ENCODE measurements at places on chromosomes 4 and X.

GRCh38 chr4:17230727-17231126, 281.2 kb downstream of the QDPR start:
- DNase-seq = no peak

- no peak for DNase-seq
Observed at GRCh38 chr4:176238157-176238610, 30.8 kb downstream of the ASB5 start.

GRCh38 chrX:41596596-41596995, 92.2 kb upstream of the GPR34 start:
- DNase-seq = no peak

DNA sequence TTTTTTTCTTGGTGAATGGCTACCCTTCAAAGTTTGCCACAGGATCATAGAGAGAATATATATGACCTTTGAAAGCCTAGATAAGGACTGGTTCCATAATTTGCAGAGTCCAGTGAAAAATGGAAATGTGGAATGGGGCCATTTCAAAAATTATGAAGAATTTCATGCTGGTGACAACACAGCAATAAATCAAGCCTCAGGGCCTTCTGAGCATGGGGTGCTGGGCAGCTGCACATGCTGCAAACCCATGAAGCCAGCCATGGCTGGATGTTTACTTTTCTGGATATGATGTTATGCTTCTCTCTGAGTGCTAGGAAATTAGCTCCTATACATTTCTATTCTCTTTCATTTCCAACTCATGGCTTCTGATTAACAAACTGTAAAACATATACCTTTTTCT, 16.0 kb upstream of the PLA2G12A start:
- DNase-seq = no peak

GRCh38 chr4:82988323-82988832, 22.2 kb downstream of the LIN54 start:
- no peak for DNase-seq

- DNase-seq = no peak
Observed at GRCh38 chrX:6363188-6363587, 134.5 kb upstream of the NLGN4X start.

GRCh38 chr4:1558205-1558604, 125.9 kb downstream of the FAM53A start:
- DNase-seq = no peak

DNA sequence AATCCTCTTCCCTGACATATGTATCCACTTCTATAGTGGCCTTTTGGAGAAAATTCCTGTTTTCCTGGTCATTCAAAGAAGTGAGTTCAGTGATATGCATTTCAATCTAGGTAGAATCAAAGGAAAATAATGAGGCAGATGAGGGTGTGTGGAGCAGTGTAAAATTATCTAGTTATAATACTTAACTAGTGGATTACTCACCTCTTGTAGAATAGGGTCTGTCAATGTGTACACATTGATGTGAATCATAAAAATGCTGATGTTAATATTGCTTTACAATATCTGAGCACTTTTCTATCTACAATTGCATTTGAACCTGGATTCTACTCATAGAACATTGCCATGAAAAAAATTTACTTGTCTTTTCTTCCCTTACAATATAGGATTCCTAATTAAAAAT, 293.5 kb downstream of the GBA3 start:
- no peak for DNase-seq

- no peak for DNase-seq
Observed at GRCh38 chr4:3481113-3481531, 18.0 kb downstream of the DOK7 start.

- DNase-seq = no peak
Observed at GRCh38 chr4:106707776-106708463, 328.2 kb downstream of the DKK2 start.

DNA sequence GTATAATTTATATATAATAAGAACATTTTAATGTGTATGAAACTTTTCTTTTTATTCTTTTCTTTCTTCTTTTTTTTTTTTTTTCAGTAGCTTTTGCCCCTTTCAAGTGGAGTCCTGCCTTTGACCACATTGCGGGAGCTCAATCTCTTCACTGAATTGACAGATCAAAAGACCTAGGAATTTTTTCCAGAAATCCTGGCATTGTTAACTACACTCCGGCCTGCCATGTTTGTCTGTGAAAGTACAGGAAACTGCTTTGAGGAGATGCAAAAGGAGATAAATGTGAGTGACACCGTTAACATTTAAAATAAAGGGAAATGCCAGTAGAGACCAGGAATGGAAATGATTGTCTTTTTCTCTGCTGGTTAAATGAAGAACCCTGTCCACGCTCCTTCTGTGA, 159.3 kb upstream of the VCX3A start:
- no peak for DNase-seq

DNA sequence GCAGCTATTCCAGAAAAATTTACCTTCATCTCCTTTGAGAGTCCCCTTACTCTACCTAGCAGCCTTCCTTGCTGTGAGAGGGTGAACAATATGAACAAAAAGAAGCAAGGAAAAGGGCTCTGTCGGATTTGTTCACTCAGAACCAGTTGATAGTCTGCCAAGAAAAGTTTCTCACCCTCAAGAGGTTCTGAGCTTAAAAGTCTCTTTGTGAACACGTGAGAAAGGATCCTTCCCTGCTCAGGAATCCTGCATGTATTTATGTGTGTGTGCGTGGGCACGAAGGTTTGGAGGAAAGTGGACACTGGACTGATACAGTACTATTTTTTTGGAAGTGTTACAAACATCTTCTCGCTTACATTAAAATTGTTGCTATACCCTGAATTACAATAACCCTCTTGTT, 178.6 kb upstream of the JADE1 start:
- no peak for DNase-seq

DNA sequence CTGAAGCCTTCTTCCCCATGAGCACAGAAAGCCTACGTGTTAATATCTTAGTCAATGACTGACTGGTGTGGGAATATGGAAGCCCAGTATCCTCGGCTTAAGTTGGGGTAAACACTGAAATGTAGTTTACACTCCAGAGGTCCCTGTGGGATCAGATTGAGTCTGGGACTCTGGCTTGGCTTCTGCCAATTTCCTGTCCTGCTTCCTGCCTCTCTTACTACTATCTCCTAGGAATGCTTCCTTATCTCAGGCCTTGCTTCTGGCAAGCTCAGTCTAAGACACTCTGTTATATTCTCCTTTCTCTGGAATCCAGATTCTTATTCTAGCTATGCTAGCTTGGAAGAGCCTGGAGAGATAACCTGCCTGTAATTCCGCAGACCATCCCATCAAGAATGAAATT, 174.0 kb upstream of the LDB2 start:
- DNase-seq = no peak

- DNase-seq = peak; percentile 59
Observed at GRCh38 chr4:83012200-83012686, 1.6 kb upstream of the LIN54 start.

DNA sequence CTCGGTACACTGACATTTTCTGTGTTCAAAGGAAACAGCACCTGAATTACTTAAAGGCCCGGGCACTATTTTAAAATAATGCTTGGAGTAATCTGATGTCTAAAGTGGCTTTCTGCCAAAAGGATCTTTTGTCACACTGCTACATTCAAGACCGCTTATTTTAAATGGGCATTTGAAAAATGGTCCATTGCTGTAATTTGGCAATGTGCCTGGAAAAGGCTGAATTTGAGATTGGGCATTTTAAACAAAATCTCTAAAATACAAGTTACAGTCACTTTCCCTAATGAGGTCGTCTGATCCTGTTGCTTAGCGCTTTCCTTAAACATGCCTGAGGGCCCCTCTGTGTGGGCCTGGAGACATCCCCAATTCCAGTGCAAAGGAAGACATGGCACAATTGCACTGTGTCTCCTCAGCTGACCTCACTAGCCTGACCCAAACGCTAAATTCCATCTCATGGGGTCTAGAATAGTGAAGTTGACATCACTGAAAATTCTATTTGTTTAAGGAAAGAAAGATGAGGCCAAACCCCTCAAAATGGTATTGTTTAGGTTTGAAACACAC, 214.2 kb downstream of the GPC3 start:
- DNase-seq = no peak

DNA sequence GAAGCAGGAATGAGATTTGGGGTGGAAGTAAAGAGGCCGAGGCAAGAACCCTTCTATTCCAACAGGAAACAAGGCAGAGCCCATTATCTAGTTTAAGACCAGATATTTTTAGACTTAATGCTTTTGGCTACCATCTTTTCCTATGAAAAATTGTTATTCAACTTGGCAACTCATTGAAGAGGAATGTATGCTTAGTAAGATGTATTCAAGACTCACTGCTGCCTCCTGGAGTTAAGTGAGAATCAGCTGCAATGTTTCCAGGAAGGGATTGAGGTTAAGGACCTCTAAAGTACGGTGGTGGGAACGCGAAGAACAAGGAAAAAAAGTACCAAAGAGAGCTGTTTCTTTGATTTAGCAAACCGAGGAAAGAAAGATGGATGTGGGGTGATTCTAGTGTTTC, 89.1 kb downstream of the RAPGEF2 start:
- no peak for DNase-seq

DNA sequence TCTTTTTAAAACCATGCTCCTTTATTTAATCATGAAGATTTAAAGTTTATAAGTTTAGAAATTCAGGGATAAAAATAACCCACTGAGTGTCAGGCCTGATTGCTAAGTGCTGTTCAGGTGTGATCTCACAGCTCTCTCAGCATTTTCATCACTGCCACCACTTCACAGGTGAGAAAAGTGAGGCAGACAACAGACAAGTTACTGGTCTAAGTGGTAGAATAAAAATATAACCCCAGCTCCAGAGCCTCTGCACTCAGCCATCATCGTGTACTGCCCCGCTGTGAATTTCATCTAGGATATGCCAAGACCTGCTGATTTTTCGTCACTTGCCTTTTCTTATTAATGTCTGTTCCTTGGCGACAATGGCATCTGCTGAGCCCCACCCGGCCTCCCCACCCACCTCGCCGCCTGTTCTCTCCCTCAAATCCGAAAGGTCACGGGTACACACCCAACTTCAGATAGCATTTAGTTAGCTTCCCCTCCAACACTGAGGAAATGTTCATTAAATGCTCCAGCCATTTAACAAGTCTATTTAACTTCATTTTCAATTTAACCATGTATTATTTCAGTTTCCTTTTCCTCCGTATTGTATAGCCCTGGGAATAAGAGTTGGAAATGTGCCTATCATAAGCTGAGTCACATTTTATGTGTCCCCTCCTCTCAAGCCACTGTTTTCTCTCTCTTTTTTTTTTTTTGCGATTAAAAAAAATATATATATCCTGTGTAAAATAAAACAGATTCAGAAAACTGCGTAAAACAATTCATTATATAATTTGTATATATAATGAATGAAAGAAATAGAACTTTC, 236.5 kb downstream of the CBR4 start:
- DNase-seq = no peak

GRCh38 chrX:120514236-120514635, 45.1 kb upstream of the LAMP2 start:
- peak; percentile 23 for DNase-seq

DNA sequence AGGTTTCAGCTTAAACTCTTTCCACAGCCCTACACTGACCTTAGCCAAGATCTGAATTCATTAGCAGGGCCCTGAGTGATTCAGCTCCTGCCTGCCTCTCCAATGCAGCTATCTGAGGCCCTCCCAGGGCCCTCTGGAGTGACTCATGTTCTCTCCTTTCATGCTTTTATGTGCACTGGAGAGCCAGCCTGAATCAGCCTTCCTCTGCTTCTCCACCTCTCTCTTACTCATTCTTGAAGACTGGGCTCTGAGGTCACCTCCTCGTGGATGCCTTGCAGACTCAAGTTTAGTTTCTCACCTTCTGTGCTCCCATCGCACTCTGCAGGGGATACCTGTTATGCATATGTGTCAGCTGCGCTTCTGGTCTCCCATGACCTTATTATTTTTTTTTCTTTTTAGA, 3.1 kb upstream of the OCIAD2 start:
- DNase-seq = no peak

GRCh38 chr4:107283587-107284559, 247.8 kb upstream of the DKK2 start:
- DNase-seq = no peak

- no peak for DNase-seq
Observed at GRCh38 chr4:145935253-145936141, 3.1 kb downstream of the ZNF827 start.

GRCh38 chr4:172985552-172985951, 183.1 kb upstream of the GALNT7 start:
- no peak for DNase-seq

DNA sequence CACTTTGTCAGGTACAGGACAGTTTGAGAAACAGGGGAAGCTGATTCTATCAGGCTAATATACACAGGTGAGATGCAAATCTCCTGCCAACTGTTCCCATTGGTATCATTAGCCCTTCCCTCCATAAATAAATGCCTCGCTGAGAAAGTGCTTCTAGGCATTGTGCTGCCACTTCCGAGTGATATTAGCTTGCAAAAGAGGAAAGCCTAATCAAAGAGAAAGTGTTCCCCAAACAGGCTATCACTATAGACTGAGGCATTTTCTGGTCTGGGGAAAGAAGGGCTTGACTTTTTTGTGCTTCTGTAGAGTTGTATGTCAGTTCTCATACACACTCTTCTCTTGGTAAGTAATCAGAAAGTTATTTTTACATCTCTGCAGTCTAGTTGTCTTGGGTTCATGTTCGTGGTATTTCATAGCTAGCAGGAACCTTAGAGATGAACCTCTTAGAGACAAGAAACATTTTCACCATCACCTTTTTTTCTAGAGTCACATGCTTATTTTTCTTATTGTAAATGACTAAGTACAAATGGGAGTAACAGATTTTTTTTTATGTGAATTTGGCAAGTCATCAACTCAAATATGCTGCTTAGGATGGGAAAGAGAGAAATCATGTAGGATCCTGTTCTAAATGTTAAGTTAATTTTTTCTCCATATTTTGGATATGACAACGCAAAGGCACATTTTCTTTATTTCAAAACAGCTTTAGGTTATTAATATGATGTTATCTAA, 1009.8 kb downstream of the ADGRL3 start:
- DNase-seq = no peak

- DNase-seq = no peak
Observed at GRCh38 chr4:156875704-156876103, 95.9 kb downstream of the PDGFC start.

DNA sequence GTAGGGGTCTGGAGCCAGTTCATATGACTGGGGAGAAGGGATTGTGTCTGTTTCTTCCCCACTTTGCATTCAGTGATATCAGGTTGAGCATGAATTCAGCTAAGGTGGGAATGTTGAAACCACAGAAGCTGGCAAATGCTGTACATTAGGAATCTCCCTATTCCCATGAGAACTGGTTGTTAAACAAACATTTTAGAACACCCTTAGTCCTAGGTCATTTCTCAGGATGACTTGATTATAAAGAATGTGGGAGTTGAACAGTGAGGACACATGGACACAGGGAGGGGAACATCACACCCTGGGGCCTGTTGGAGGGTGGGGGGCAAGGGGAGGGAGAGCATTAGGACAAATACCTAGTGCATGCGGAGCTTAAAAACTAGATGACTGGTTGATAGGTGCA, 62.6 kb upstream of the LIMCH1 start:
- no peak for DNase-seq

DNA sequence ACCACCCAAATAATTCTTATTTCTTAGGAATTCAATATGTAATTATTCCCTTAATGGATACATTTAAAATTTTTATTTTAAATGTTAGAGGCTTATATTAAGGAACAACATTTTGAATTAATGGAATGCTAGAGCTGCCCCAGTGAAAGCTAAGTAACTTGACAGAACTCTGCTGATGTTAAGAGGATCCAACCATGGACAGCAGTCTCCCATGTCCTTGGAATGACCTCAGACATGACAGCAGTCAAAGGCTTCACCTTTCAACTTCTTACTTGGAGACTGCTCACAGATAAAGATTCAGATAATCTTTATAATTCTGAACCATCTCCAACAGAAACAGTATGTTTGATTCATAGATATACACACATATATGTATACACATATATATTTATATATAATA, 17.2 kb downstream of the PDLIM3 start:
- no peak for DNase-seq

Measured in K562 (cell line).